ENCODE measurements at places on chromosomes 7 and 10. TPM values are rescaled to one million over a fixed set of nuclear protein-coding genes. Genes with fewer than 3 reads are reported as not detected.

Gene ARMH3
- total RNA-seq: 4.5 TPM

GRCh38 chr10:63553473-63553872 is 32.3 kb downstream of the REEP3 start:
- no peak for DNase-seq
- H3K27ac ChIP-seq: peak overlapping the region; percentile 3
- no peaks in the 10 kb centered on the region for H3K36me3 ChIP-seq
- H3K27me3 ChIP-seq: no peaks in the 10 kb centered on the region

Gene BCCIP
- total RNA-seq: 4.7 TPM

Gene ZNF488
- total RNA-seq: not detected

DNA sequence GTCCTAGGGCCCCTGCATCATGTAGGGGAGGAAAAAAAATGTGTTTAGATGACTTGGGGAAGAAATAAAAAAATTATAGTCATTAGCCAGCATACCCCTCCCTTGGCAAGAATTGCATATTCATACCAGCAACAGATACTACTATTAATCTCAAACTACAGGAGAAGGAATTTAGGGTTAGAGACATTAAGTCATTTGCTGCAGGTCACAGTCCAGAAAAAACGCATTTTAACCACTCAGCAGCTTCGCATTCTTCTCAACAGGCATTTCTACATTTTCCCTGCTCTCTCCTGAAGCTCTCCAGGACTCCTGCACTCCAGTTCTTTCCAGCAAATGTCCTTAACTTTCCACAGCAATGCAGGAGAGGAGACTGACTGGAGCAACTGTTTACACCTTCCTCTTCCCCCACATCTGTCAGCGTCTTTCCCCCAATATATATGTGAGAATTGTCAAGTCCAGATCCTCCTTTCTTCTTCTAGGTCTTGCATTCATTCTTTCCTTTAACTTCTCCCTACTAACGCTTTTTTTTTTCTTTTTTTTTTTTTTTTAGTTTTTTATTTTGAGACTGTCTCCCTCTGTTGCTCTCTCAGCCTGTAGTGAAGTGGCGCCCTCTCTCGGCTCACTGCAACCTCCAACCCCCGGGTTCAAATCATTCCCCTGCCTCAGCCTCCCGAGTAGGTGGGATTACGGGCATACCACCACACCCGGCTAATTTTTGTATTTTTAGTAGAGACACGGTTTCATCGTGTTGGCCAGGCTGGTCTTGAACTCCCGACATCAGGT is 35.6 kb downstream of the PRPS1L1 start:
- H3K4me1 ChIP-seq: no peaks in the 10 kb centered on the region
- no peak for DNase-seq
- no peak overlapping the region for H3K4me3 ChIP-seq
- H3K27me3 ChIP-seq: no peaks in the 10 kb centered on the region
- H3K27ac ChIP-seq: no peak overlapping the region
- H3K36me3 ChIP-seq: no peaks in the 10 kb centered on the region

GRCh38 chr10:14838582-14839304 is 637 bp downstream of the HSPA14 start:
- no peaks in the 10 kb centered on the region for H3K27me3 ChIP-seq
- H3K36me3 ChIP-seq: peaks cover 20% of the 10 kb centered on the region
- no peak for DNase-seq
- peak overlapping the region; percentile 91 for H3K27ac ChIP-seq

DNA sequence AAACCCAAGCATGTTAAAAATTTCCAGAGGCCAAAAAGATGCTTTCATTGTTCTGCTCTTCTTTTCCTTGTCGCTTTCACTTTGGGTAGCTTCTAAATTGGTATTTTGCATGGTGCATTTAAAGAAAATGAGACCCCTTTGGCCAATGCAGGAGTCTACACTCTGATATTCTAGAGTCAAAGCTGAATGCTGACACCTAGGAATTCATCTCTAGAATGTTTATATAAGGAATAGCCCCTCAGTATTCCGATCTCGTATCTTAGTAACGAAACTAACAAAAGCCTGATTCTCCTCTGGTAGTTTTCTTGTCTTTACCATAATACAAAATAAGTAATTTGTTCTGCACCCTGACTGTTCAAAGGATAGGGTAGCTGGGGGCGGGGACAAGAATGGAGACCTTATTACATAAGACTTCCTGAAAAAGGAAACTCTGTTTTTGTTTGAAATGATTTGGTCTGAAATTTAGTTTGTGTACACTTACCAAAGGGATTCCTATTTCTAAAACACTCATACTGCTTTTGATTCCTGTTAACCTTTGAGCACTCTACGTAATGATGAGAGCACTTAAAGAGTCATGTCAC is 17.1 kb downstream of the IKZF1 start:
- DNase-seq: no peak
- H3K4me3 ChIP-seq: no peak overlapping the region
- no peaks in the 10 kb centered on the region for H3K27me3 ChIP-seq
- H3K27ac ChIP-seq: no peak overlapping the region
- H3K36me3 ChIP-seq: no peaks in the 10 kb centered on the region
- H3K4me1 ChIP-seq: no peaks in the 10 kb centered on the region

DNA sequence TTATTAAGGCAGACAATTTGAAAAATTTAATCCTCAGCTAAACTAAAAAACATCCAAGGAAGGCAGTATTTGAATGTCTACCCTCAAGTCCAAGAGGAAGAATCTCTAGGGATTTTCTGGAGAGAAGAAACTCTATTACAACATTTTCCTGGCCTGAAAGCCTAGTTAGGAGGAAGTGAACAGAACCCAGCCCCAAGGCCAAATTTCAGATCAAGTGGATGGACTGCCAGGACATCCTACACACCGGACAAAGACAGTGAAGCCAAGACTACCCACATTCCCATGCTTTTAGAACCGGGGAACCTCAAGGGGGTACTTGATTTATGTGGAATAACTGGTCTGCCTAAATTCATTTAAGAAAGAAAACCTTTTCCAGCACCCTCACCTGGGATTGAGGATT is 108.9 kb upstream of the MEOX2 start:
- no peaks in the 10 kb centered on the region for H3K36me3 ChIP-seq
- H3K27me3 ChIP-seq: no peaks in the 10 kb centered on the region
- no peak overlapping the region for H3K27ac ChIP-seq
- no peak for DNase-seq
- H3K4me3 ChIP-seq: no peak overlapping the region

DNA sequence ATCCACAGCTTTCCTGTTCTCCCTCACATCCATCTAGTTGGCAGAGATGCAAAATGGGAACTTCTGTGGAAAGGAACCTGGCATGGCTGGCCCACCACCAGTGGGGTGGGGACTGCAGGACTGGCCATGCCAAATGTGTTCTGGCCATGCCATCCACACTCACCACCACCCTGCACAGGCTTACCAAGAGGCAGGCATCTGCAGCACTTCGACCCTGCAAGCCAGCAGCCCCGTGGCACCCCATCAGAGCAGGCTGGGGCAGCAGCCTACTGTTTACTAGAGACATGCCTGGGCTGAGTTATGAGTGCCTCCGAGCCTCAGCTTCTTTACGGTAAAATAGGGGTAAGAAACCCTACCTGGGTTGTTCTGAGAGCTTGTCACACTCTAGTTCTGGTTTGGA is 313.1 kb downstream of the PLXNA4 start:
- H3K27me3 ChIP-seq: no peaks in the 10 kb centered on the region
- no peak overlapping the region for H3K27ac ChIP-seq
- no peaks in the 10 kb centered on the region for H3K36me3 ChIP-seq
- H3K4me1 ChIP-seq: peaks cover under 1% of the 10 kb centered on the region
- H3K4me3 ChIP-seq: no peak overlapping the region
- DNase-seq: no peak

DNA sequence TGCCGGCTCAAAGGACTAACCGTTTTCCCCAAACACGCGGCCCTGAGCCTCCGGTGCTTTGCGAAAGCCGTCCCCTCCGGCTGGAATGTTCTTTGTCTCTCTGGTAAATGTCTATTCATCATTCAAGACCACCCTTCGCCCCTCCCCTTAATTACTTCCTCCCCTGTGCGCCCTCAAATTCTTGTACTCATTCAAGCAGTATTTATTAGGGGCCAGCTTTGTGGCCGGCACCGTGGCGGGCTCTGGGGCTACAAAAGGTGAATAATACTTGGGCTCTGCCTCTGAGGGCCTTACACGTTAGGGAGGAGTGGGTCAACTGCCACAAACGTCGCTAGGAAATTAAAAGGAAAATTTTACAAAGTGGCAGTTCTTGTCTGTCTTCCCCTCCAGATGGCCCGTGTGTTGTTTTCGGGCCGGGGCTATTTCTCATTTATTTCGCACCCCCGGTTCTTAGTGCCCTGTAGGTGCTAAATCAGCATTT is 1.5 kb upstream of the MEST start:
- no peaks in the 10 kb centered on the region for H3K27me3 ChIP-seq
- no peaks in the 10 kb centered on the region for H3K36me3 ChIP-seq
- no peaks in the 10 kb centered on the region for H3K4me1 ChIP-seq
- H3K4me3 ChIP-seq: peak overlapping the region; percentile 52
- DNase-seq: no peak

- no peak for DNase-seq
- H3K36me3 ChIP-seq: no peaks in the 10 kb centered on the region
- no peak overlapping the region for H3K4me3 ChIP-seq
- H3K27ac ChIP-seq: peak overlapping the region; percentile 63
Observed at GRCh38 chr7:77269360-77270093, 69.9 kb upstream of the FGL2 start.

Gene CHRM2
- total RNA-seq: not detected

Gene PKD2L1
- total RNA-seq: not detected

Gene ZNF727
- not detected for total RNA-seq

DNA sequence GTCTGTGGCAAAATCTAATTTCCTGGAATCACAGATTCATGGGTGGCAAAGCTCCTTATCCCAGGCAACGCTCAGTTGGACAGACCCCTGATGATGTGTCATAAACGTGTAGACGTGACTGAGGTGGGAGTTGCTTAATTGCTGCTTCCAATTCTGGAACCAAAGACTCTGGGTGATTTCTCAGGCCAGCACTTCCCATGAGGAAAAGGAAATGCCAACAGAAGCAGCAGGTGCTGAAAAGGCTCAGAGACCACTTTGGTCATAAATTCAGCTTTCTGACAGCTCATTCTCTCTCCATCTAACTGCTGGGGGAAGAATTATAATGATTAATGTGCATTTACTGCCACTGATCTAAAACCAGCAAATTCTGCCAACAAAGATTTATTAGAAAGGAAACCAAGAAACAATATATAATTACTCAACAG is 88.7 kb downstream of the OSBPL3 start:
- H3K27me3 ChIP-seq: no peaks in the 10 kb centered on the region
- no peak overlapping the region for H3K4me3 ChIP-seq
- no peaks in the 10 kb centered on the region for H3K36me3 ChIP-seq
- no peaks in the 10 kb centered on the region for H3K4me1 ChIP-seq
- no peak for DNase-seq

Gene GNAT3
- total RNA-seq: not detected

- DNase-seq: no peak
- H3K4me1 ChIP-seq: no peaks in the 10 kb centered on the region
- no peaks in the 10 kb centered on the region for H3K36me3 ChIP-seq
- no peak overlapping the region for H3K4me3 ChIP-seq
- H3K27me3 ChIP-seq: no peaks in the 10 kb centered on the region
- no peak overlapping the region for H3K27ac ChIP-seq
Observed at GRCh38 chr10:49223205-49223604, 35.0 kb upstream of the TMEM273 start.

Gene FAM180A
- 121 TPM for total RNA-seq

Gene RBP3
- not detected for total RNA-seq

DNA sequence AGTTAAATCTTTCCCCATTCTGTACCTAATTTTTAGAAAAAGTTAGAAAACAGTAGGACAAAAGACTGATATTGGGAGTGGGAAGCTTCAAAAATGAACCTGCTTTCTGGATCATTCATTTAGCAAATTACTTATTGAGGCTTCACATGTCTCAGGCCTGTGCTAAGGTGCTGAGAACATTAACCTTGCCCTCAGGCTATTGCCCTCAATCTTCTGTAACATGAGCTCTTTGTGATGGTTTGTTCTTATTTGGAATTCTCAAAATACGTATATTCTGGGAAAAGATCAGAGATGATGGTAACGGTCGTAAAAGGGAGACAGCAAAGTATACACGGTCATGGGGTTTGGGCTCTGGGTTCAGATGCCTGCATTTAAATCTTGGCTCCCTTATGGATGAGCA is 39.5 kb upstream of the PRKG1 start:
- no peaks in the 10 kb centered on the region for H3K4me1 ChIP-seq
- H3K4me3 ChIP-seq: no peak overlapping the region
- H3K27me3 ChIP-seq: no peaks in the 10 kb centered on the region

GRCh38 chr7:105826143-105826542 is 50.3 kb downstream of the ATXN7L1 start:
- no peaks in the 10 kb centered on the region for H3K36me3 ChIP-seq
- no peaks in the 10 kb centered on the region for H3K4me1 ChIP-seq
- H3K27ac ChIP-seq: no peak overlapping the region
- DNase-seq: peak; percentile 15
- no peaks in the 10 kb centered on the region for H3K27me3 ChIP-seq

Gene RBM20
- total RNA-seq: 4.8 TPM

Gene ASAH2B
- 0.21 TPM for total RNA-seq

GRCh38 chr7:117809958-117810357 is 63.3 kb downstream of the CTTNBP2 start:
- H3K27me3 ChIP-seq: no peaks in the 10 kb centered on the region
- H3K4me3 ChIP-seq: no peak overlapping the region
- no peak for DNase-seq

Gene RGS10
- total RNA-seq: 42.9 TPM

DNA sequence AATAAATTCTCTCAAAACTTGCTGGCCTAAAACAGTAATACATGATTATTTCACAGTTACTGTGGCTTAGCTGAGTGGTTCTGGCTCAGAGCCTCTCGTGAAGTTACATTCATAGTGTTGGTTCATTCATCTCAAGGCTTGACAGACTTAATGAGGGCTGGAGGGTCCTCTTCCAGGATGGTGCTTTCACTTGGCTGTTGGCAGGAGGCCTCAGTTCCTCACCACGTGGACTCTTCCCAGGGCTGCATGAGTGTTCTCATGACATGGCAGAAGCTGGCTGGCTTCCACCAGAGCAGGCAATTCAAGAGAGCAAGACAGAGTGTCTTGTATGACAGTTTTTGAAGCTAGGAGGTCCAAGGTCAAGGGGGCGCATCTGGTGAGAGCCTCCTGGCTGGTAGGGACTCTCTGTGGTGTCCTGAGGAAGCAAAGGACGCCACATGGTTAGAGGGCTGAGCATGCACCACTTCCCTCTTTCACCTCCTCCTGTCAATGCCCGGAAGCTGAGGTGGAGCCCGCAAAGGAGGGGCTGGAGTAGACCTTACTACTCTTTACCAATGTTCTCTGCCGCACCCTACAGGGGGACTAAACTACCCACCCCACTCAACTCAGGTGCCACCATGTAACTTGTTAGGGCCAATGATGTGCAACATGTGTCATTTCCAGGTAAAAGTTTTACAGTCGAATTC is 58.2 kb upstream of the YAE1 start:
- no peak overlapping the region for H3K27ac ChIP-seq
- no peak overlapping the region for H3K4me3 ChIP-seq
- H3K4me1 ChIP-seq: no peaks in the 10 kb centered on the region
- DNase-seq: no peak

Measured in ascending aorta (tissue), 2 donors.